Stimulated activated CD8-positive, alpha-beta memory T cell treated with anti-CD3 and anti-CD28 coated beads, Interleukin-4, amount 100 ng/mL, for 4 hours (primary cell): ENCODE measurements at places on chromosomes 6 and 20.

GRCh38 chr6:36333931-36334725 is 2.6 kb downstream of the BNIP5 start:
- DNase-seq = no peak

GRCh38 chr20:62984666-62985443 is 21.9 kb downstream of the BHLHE23 start:
- DNase-seq = no peak

DNA sequence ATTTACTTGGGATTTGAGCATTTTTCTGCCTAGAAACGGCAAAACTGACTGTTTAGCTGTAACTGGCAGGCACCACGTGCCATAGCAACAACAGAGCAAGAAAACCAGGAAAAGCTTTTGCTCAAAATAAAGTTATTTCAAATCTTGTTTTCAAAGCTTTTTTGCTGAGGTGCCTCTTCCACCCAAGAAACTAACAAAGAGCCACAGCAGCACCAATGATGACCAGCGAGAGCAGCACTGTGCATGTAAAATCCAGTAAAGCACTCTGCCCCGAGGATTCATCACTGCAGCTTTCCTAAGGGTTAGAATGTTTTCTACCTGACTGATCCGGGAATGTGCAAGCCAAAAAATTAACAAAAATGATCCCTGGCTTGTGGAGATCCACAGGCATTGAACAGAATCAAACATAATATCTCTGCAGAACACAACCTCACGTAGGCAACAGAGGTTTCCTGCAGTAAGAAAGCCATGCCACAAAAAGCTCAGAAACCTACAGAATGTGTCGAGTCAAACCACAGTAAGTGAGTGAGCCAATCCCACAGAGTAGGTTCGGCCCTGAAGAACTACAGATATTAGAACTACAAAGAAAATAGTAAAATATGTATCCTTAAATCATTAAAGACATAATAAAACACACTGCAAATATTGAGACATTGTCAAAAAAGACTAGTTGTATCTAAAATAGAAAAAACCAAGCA is 7.4 kb upstream of the ULBP3 start:
- no peak for DNase-seq

DNA sequence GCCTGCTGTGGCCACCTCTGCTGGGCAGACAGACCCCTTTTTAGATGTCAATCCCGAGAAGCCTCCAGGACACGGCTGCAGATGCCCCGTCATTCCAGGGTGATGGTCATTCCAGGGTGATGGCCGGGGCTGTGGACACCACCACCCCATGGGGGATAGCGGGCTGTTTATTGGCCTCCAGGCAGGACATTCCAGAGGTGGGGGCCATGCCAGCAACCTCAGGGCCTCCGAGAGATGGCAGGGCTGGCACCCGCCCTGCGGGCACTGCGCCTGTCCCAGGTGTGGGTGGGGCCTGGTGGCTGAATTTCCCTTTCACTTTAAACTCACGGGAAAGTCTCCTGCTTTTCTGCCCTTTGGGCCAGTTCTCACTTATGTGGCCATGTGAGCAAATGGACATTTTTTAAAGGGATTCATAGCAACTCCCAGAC is 14.5 kb downstream of the COL9A3 start:
- DNase-seq = no peak

DNA sequence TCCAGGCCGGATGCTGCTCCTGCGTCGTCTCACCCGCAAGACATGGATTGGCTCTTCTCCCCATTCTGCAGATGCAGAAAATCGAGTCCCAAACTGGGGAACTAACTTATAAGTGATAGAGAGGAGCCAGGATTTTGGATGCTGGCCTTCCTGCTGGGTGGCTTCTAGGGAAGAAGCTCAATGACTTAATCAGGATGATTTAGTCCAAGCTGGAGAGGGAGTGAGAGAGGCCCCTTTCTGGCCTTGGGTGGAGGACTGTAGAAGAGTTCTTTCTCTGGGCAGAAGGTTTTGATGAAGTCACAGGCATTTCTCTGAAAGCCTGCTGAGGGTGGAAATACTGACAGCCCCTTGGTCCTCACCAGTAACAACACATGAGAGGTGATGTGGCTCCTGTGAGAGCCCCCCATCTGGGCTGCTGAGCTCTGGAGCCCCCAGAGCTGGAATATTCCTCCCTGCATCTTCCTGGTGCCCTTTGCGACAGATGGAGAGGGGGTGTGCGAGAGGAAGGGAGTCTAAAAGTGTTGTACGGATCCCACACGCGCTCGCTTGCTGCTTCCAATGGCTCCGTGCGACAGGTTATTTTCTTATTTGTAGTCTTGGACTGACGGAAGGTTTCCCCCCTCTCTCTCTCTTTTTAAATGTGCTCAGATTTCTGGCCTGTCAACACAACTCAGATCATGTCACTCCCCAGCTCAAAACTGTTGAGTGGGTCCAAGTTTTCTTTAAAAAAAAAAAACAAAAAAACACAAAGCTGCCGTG is 3.5 kb downstream of the SIRPA start:
- no peak for DNase-seq

DNA sequence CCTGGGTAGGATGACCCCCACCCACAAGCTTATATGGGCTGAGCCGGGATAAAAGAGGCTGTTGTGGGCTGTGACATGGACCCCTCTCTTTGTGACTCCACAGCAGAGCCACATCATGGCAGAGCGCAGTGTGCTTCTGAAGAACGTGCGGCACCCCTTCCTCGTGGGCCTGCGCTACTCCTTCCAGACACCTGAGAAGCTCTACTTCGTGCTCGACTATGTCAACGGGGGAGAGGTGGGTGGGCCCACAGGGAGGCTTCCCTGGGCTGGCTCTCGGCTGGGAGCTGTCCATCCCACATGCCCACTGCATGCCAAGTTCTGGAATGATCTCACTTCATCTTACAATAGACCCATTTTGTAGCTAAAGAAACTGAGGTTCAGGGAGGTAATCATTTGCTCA is 10.5 kb downstream of the SGK2 start:
- DNase-seq = no peak

DNA sequence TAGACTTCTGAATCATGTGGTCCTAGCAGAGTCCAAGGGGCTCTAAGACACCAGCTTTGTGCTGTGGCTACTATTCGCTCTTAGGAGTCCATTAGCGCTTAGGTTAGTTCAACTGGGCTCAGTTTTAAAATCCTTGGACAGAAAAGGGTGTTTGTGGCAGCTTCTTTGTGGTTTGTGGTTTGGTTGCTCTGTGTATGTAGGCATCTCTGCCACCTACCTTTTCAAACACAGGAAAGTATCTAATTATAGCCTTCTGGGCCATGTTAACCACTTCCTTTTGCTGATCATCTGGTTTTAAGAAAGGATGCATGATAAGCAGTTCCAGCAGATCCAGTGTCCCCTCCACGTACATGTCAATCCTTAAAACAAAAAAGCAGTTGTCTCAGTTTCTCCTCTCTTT is 10.8 kb downstream of the GSTA4 start:
- no peak for DNase-seq

GRCh38 chr6:52102405-52102804 is 15.0 kb upstream of the PKHD1 start:
- DNase-seq = no peak

DNA sequence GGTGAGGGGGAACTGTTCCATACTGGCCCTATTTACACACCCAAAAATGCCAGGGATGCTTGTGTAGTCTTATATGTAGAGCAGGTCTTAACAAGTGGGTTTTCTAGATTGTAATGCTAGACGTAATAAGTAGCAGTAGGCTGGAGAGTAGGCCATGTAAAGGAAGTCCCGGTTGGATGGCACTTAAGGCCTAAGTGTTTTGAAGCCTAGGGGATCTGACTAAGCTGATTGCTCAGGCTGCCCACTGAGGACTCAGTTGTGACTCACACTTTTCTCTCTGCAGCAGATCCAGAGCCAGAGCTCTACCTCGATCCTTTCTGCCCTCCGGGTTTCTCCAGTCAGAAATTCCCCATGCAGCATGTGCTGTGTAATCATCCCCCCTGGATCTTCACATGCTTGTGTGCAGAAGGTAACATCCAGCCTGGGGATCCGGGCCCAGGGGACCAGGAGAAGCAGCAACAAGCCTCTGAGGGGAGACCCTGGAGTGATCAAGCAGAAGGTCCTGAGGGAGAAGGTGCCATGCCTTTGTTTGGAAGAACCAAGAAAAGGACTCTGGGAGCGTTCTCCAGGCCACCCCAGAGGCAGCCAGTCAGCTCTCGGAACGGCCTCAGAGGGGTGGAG is 26.6 kb downstream of the ZNF133 start:
- DNase-seq = no peak

GRCh38 chr6:124567401-124567800 is 394.8 kb upstream of the RNF217 start:
- no peak for DNase-seq

DNA sequence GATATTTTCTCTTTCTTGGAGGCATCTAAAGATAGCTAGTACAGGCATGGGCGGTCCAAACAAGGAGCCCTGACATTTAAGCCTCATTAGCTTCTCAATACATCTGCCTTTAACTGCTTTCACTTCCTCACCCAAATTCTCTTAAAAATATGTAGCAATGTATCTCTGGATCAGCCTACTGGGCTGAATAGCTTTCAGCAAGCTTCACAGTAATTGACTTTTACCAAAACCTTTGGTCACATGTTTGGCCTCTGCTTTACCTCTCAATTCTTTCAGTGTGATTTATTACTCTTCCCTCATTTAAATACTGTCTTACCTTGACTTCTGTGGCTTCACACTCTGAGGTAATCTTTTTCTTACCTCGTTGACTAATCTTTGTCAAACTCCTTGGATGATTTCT is 1618.1 kb downstream of the GRIK2 start:
- DNase-seq = no peak

DNA sequence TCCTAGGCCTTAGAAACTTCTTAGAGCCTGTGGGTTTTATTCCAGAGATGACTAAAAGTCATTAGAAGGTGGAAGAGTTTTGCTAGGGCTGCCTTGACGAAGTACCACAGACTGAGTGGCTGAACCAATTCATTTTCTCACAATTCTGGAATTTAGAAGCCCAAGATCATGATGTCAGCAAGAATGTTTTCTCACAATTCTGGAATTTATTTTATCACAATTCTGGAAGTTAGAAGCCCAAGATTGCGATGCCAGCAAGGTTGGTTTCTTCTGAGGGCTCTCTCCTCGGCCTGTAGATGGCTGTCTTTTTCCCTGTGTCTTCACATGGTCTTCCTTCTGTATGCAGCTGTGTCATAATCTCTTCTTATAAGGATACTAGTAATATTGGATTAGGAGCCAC is 672.9 kb upstream of the MARCKS start:
- DNase-seq = no peak

DNA sequence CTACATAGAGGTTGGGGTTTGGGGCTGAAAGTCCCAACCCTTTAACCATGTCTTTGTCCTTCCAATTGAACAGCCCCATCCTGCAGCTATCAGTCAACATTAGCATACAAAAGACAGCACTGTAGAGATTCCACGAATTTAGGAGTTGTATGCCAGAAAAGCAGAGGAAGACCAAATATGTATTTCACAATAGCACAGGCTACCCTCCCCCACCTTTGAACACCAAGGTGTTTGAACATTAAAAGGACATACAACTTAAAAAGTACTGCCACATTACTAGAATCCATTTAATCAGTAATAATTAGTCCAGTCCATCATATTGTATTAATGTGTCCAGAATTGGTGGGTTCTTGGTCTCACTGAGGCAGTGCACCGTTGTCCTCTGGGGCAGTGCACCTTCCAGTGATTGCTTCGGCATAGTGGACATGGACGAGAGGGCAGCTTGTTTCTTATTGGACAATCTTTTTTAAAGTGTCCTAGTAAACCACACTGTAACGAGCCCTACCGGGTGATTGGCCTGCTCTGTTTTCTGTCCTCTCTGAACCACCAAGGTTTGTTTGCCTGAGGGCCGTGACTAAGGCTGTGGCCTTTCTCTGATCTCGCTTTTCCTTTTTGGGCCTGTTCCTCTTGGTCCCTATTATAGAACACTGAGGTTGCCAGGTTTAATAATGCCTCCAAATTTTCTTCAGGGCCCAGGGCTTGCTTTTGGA is 36.4 kb downstream of the GSTA4 start:
- DNase-seq = no peak

- no peak for DNase-seq
Observed at GRCh38 chr6:67757465-67758033, 877.5 kb upstream of the ADGRB3 start.

DNA sequence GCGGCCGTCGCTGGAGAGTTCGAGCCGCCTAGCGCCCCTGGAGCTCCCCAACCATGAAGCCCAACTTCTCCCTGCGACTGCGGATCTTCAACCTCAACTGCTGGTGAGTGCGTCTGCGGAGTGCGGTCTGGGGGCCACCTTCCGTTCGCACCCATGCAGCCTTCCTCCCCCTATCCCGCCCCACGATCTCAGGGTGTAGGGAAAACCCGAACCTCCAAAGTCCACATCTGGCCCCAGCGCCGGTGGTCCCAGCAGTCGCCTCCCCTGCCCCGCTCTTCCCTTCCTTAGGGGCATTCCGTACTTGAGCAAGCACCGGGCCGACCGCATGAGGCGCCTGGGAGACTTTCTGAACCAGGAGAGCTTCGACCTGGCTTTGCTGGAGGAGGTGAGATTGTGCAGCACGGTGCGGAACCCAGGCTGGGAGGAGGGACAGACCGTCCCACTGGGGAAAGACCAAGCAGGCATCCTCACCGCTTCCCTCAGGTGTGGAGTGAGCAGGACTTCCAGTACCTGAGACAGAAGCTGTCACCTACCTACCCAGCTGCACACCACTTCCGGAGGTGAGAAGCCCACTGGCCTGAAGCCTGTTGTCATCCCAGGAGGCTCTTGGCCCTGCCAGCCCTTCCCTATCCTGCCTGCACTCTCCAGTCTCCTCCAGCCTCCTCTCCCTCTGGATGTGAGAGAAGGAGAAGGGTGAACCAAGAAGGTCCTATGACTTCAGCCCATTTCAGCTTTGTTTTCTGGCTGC is 719 bp downstream of the SMPD2 start:
- DNase-seq = no peak

DNA sequence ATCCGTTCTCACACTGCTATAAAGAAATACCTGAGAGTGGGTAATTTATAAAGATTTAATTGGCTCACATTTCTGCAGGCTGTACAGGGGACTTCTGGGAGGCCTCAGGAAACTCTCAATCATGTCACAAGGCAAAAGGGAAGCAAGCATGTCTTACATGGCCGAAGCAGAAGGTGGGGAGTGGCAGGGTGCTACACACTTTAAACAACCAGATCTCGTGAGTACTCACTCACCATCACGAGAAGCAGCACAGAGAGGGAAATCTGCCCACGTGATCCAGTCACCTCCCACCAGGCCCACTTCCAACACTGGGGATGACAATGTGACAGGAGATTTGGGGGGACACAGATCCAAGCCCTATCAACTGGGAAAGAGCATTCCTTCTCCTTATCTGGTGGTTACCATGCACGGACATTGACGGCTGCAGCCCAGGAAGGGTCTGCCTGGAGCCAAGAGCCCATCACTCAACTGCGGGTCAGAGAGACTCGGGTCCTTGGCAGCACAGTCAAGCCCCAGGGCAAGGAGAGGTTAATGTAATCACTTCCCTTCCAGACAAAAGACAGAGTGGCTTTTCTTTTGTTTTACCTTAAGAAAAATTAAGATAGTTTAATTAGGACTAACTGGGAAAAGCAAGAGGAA is 112.3 kb upstream of the CST7 start:
- no peak for DNase-seq

DNA sequence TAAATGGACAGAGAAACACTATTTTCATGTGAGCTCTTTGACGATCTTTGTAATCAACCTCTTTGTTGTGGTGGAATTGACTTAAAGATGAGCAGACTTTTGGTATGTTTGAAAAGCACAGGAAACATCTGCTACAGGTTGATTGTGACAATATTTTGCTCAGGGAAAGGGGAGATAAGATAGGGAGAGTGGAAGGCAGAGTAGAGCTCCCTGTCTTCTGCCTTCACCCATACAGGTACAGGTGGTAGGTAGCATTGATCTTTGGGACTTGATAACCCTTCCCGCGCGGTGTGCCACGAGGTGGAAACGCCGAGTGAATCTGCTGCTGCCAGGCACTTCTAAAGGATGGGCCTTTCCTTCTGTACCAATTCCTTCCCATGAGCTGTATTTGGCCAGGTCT is 183.6 kb downstream of the UTRN start:
- no peak for DNase-seq
